ENCODE measurements at places on chromosomes 7 and 10.
A peak's percentile ranks its signal among the peaks of the same experiment; 100 is the strongest.

GRCh38 chr10:73785211-73785720 is at the start of gene ZSWIM8:
ZSWIM8 (plus strand) TSS chr10:73785606; CDS start chr10:73785879, 273 bp downstream.
- peak; percentile 52 for DNase-seq

DNA sequence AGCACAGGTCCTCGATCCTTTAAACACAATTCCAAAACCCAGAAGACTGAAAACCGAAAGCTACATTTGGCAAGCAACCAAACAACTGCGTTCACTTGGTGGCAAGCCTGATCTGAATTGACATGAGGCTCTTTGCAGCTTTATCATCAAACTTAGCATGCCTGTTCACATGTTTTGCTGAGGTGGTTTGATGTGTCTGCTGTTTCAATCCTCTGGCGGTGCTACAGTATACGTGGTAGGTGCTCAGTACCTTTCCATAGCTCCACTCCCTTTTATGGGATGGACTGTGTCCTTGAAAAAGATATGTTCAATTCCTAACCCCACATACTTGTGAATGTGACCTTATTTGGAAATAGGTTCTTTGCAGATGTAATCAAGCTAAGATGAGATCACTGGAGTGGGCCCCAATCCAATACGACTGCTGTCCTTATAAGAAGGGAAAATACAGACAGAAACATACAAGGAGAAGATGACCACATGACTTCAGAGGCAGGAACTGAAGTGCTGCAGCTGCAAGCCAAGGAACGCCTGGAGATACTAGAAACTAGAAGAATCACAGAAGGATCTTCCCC is 33.4 kb downstream of the CCDC6 start:
- no peak for DNase-seq

- no peak for DNase-seq
Measured at GRCh38 chr7:94396596-94396995, 1.9 kb downstream of the COL1A2 start.

- no peak for DNase-seq
Measured at GRCh38 chr7:23491502-23491901, 21.2 kb upstream of the IGF2BP3 start.

- DNase-seq: no peak
Measured at GRCh38 chr10:131068311-131068710, 243.2 kb downstream of the TCERG1L start.

- DNase-seq: no peak
Measured at GRCh38 chr10:109071539-109071938, 851.8 kb downstream of the XPNPEP1 start.

- DNase-seq: peak; percentile 28
Measured at GRCh38 chr10:13440185-13441061, 88.4 kb downstream of the BEND7 start.

DNA sequence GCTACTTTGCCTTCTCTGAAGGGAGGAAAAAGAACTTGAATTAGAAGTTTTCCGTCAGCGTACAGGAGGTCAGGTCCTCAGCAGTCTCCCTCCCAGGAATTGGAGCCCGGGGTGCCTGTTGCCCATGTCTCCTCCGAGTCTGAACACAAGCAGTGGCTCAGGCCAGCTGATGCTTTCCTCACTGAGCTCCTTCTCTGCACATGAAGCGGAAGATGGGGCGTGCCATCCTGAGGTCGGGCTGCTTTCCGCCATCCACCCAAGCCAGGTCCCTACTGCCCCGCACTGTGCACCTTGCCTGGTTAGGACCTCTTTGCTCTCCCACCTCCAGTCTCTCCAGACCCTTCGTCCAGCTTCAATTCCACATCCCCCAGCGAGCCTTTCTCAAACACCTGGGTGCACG is 237.5 kb downstream of the CELF2 start:
- no peak for DNase-seq
